Esophagus squamous epithelium (tissue), 5 donors: ENCODE measurements at places on chromosomes 2 and 18.

DNA sequence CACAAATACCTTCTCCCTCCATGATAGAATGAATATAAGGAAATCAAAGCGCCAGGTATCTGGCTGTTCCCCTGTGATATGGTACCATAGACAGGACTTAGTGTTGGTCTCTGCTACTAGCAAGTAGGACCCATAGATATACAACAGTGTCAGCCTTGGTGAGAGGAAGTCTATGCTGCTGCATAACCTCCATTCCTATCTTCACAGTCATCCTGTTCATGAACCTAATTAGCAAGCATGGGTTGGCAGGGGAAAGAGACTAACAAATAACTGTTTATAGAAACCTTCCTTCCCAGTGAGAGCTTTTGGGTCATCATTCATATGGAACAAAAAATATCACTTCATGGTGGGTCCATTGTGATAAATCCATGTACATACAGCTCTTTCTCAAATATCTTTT is 188.9 kb upstream of the FAM98A start:
- DNase-seq, result no peak

DNA sequence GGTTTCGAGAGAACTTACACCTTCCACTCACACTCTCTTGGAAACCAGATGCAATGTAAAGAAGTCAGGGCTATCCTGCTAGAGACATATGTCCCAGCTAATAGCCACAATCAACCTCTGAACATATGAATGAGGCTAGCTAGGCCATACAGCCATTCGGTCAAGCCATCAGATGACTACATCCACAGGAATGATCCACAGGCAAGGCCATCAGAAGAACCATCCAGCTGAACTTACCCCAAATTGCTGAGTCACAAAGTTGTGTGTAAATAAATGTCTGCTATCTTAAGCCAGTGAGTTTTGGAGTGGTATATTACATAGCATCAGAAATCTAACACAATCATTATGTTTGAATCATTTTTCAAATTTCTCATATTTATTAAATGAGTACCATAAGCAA is 5.2 kb upstream of the SPAST start:
- DNase-seq, result no peak

GRCh38 chr2:151228847-151229512 is 32.7 kb downstream of the RBM43 start:
- DNase-seq, result no peak

DNA sequence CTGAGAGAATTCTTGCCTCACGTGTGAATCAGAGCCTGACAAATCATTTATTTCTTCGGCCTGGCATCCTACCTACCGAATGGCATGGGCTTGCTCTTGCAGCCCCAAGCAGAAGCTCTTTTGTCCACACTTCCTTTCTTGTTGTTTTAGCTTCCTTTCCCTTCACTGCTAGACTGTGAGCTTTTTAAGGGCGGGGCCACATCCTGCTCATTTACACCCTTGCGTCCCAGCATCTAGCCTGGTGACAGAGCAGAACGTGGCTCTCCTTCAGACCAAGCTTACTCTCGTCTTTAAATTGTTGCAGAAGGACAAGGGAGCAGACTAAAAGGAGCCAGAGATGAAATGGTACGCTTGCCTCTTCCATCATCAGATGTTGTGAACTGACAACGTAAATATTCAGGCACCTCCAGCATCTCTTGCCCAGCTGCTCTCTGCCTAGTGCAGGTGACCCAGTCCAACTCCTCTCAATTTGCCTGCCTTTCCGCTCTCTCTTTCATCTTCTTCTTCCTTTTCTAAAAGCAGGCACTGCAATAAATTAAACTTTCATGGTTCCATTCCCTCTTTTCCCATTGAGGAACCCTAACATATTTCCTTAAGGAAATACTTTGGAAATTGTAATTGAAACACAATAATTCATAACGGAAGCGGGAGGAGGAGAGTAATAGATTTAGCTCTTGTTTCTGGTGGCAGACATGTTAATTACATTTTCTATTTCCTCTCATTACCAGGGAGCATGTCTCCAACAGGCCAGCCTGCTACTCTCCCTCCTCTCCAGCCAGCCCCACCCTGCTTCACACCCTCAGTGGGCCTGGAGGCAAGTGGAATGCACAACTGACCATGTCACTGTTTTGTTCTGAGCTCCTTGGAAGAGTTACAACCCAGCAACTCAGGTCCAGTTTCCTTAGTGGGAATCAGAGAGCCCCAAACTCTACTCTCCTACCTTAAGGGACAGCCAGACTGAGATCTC is 228.1 kb upstream of the TRIB2 start:
- no peak for DNase-seq

DNA sequence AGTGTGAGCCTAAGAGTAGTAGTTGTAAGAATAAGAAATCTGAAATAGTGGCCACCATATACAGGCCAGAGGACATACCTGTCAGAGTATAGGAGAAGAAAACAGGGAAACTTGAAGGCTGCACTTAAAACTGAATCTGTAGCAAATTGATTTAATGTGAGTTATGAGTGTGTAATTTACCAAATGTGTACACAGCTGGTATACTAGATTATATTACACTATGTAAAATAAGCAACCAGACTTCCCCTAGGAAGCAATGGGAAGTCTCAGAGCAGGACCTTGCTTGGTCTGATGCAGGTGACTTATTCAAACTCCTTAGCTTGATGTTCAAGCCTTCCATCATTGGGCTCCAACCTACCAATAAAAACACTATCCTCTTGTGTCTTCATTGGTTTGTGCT is 17.3 kb upstream of the EPC2 start:
- DNase-seq, result no peak

- no peak for DNase-seq
These were observed 41.9 kb downstream of the LPIN2 start for GRCh38 chr18:2970772-2971659.

DNA sequence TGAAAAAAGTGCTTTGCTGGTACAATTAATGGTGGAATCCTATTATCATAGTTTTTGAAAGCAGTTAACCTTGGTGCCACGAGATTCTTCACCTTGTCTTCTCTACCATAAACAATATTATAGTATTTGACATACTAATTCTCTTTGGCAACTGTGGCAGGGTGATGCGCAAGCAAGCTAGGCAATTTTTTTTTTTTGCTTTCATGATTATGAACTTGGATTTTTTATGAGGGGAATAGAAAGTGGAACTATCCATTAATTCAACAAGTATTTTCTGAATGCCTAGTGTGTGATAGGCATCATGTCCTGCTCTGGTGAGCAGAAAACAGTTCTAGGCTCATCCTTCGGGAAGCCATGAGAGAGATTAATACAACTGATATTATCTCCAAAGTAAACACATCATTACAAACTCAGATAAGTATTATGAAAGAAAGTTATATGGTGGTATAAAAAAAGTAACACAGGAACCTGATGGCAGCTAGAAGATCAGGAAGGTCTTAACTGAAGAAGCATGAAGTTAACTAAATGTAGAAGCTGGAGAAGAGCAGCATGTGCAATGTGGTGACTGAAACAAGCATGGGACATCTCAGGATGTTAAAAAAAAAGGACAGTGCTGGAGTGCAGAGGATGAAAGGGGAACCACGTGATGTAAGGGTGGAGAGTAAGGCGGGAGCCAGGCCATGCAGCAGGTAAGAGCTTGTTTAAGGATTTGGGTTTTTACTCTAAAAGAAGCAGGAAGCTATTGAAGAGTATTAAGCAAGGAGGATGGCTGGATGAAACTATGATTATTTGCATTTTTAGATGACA is 113.7 kb downstream of the ZEB2 start:
- no peak for DNase-seq

DNA sequence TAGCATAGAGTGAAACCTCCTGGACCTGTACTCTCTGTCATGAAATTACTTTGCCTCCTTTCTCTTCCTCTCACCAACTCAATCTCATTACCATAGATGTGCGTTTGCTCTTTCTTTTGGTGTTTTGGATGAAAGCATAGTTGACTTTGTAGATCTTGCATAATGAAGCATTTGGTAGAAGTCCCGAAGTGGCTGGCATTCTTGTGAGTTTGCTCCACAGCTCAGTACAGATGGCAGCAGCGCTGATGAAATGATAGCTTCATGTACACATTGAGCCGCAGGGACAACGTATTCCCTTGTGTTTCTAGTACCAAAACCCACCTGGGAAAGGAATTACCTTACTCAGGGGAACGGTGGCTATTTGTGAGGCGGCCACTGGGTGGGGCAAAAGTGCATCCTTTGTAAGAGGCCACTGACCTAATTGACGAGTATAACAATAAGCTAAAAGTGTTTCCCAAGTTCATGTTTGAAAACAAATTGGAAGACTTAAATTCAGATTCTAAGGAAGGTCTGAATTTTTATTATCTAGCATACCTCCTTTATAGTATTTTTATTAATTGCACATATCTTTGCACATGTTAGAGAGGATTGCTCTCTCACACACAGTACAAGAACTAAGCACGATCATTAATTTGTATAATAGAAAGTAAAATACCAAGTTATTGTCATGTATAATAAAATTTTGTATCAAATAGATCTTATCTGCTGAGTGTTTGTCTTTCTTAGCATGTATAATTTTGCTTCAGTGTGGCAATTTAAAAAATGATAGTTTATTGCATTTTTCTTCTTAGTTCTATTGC is 25.4 kb upstream of the CDH7 start:
- DNase-seq, result no peak

DNA sequence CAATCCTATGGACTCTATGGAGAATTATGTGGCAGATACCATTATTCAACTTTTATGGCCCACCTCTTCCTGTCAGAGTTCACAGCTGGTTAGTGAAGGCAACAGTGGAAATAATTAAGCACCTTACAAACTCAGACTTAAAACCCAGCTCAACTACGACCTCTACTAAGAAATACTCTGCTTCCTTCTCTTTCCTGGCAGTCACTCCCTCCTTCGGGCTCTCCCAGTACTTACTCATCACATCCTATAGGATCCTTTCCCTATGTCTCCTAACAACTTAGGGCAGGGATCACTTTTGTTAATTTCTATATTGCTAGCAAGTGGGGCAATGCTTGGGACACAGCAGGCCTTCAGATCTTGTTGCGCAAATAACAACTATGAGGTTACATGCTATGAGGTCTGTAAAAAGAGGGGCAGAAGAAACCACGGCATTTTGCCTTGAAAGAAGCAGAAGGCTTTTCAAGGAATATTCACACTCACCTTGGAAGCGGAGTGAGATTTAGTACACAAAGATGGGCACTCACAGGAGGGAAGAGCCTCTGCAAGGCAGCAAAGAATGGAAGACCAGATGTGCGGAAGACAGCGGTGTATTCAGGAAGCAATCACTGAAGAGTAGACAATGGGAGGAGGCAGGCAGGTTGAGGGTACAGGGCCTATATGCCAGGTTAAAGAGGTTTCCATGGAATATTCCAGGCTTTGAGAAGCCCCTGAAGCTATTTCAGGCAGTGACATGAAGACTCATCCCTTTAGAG is 2.1 kb downstream of the STK39 start:
- DNase-seq, result no peak

DNA sequence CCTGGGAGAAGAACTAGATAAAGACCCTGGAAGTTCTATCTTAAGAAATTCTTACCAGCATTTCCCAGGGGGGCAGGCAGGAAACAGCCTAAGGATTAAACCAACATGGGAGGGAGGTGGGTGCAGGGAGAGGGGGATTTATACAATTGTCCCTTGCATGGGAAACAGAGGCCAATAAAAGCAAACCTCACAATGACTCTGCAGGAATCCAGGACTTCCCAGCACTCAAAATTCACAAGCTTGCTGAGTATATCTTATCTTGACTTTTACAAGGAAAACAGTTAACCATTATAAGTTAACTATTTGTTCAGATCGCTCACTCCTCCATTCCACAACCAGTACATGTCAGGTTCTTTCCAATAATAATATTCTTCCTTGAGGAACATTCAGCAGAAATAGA is 241.3 kb downstream of the MREG start:
- DNase-seq, result no peak

GRCh38 chr2:230578106-230578505 is 134.5 kb upstream of the CAB39 start:
- no peak for DNase-seq

DNA sequence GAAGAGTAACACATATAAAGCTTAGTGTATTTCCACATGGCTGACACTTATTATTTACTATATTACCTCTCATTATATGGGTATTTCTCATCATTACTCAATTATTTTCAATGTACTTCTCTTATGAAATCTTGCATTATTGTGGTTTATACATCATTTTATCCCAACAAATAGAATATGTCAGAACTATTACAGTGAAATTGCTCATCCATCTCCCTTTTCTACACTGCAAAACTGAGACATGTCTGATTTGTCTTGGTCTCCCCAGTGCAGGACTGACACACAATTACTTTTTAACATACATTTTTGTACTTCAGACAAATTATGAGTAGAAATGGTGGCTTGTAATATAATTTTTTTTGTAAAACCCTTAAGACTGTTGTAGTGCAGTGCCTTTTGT is 600.9 kb downstream of the PLCL1 start:
- no peak for DNase-seq

DNA sequence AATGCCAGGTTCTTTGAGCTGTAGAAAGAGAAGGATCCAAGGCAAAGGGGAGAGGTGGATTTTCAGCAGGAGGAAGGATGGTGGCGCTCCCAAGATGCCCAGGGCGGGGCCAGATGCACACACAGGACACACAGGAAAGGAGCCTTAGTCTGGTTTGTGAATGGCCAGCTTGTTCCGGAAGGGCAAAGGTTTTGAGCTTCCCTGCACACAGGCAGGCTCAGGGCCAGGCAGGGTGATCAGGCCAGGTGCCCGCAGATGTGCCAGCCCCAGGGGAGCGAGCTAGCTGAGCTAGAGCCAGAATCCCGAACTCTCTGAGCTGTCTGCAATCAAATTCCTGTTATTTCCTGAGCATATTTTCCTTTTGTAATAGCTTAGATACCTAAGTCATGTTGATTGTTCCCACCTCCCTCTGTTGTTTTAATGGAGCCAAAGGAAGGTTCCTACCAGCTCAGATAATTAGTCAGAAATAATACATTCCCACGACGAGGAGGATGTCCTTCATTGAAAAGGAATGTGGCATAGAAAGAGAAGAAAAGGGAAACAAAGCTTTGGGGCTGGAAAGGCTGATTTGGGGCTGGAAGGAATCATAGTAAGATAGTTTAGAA is 13.7 kb upstream of the OTOF start:
- no peak for DNase-seq

GRCh38 chr2:11774600-11774999 is 28.2 kb downstream of the LPIN1 start:
- no peak for DNase-seq

GRCh38 chr2:160345071-160345764 is 145.1 kb upstream of the ITGB6 start:
- no peak for DNase-seq

DNA sequence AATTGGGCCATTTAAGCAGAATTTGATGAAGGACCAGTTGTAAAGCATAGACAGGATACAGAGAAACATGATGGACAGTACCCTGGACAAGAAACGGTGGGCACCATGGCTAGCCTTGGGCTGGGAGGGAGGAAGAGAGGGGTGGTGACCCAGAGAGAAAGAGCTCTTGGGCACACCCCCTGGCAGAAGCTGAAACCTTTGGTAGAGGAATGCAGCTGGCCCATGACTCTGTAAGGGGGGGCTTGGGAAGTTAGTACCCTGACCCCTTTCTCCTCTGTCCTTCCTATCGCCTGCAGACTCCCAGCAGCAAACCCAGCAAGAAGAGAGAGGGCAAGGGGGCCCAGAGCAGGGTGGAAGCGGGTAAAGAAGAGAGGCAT is 32.6 kb downstream of the MRPL44 start:
- no peak for DNase-seq

- DNase-seq, result no peak
These were observed 22.9 kb upstream of the CUL3 start for GRCh38 chr2:224608104-224608503.
